Stromal cell of bone marrow (primary cell): ENCODE measurements at places on chromosomes 1 and 21.

DNA sequence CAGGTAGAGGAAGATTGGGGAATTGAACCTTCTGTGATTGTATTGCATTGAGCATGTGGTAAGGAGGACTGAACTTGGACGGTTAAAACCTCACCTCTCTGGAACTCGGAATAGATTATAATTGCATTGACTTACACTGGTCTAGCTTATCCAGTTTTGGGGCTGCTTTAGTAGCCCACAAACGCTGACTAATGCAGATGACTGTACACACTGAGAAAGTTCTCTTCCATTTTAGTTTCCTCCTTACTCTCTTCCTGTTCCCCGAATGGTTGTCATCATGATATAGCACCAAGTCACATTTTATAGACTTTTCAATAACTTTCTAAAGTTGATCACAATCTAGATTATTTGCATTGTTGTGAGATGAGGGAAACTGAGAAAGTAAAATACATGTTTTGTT is 78.2 kb downstream of the NFIA start:
- DNase-seq = no peak

- peak; percentile 99 for DNase-seq
Measured at GRCh38 chr21:46048926-46049889, 48.7 kb upstream of the COL6A2 start.

- no peak for DNase-seq
Measured at GRCh38 chr21:45029298-45029947, 45.0 kb upstream of the ADARB1 start.

DNA sequence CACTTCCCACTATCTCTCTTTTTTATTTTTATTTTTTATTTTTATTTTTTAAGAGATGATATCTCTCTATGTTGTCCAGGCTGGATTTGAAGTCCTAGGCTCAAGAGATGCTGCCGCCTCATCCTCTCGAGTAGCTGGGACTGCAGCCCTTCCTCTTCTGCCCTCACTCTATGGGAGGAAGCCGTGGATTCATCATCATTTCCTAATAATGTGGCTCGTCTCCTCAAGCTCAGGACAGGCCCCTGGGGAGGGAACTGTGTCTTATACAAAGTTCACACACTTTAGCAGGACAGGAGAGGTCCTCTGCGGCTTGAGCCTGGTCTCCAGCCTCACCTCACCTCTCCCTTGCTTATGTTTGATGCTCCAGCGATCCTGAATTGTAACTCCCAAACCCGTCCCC is 16.5 kb upstream of the IFFO2 start:
- DNase-seq = no peak

- no peak for DNase-seq
Measured at GRCh38 chr1:39531526-39531925, 40.1 kb downstream of the BMP8A start.

DNA sequence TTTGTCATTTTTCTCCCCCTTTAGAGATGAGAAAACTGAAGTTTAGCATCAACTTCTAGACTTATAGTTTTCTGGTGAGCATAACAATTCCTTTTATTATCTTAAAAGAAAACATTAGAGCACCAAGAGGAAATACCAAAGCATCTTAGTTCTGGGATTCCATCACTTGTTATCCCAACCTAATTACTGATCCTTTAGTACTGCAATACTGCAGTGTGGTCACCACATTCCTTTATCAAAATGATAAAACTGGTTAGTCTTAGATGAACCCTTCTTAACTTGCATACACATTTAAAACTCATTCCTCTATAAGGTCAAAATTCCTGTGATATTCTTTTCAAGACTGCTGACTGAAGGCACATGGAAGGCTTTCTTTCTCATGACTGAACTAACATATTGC is 23.1 kb downstream of the SOD1 start:
- no peak for DNase-seq
